ENCODE measurements at places on chromosomes 3 and 15.

- DNase-seq = no peak
Measured at GRCh38 chr3:158696618-158697017, 24.2 kb upstream of the LXN start.

DNA sequence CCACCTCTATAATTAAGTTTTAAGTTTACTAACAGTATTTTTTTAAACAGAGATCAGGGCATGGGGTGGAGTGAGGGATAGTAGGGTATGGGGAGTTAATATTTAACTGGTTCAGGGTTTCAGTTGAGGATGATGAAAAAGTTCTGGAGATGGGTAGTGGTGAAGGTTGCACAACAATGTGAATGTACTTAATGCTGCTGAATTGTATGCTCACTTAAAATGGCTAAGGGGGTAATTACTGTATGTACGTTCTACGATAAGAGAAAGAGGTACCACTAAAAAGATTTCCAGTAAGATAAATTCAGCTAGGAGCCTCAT is 101.4 kb downstream of the TNIK start:
- no peak for DNase-seq

DNA sequence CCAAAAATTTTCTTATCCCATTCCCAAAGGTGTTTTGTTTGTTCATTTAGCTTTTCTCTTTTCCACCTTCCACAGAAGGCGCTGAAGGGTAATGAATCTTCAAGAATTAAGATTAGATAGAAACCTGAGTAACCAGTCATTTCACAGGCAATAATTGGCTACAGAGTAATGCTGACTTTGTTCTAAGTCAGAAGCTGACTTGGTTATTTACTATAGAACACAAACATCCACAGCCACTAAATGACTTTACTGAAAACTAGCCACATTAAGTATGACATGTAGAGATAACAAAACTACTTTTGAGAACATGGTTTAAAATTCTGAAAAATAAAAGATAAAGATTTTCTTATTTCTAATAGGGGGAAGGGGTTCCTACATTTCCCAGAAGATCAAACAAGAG is 7.8 kb downstream of the CLDND1 start:
- no peak for DNase-seq

DNA sequence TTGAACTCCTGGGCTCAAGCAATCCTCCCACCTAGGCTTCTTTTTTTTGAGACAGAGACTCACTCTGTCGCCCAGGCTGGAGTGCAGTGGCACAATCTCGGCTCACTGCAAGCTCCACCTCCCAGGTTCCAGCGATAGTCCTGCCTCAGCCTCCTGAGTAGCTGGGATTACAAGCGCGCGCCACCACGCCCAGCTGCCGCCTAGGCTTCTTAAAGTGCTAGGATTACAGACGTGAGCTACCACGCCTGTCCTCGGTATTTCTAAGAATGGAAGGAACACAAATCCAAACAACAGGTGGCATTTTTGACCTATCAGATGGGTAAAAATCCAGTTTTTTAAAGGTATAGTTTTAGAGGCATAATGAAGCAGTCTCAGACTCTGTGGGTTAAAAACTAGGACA is 113.8 kb downstream of the ANP32A start:
- DNase-seq = no peak

- no peak for DNase-seq
Measured at GRCh38 chr15:50144341-50145120, 25.5 kb upstream of the ATP8B4 start.

- no peak for DNase-seq
Measured at GRCh38 chr3:189262746-189263145, 91.0 kb downstream of the TPRG1 start.

DNA sequence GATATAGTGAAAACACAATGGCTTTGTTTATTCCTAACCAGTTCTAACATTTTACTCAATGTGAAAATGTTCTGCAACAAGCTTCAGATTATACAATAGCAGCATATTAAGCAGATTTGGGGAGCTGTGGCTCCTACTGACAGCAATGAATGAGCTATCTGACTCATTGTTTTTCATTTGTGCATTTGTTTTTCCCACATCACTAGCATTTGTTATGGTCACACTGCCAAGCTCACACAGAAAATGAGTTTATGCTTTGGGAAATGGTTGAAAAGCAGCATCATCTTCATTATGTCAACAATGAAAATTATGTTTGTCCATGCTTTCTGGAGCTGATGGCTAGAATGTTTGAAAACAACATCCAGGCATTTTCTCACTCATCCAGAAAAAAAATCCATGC is 53.5 kb downstream of the ZPLD1 start:
- DNase-seq = no peak

- no peak for DNase-seq
Measured at GRCh38 chr3:109888026-109888425, 550.7 kb upstream of the DPPA4 start.

DNA sequence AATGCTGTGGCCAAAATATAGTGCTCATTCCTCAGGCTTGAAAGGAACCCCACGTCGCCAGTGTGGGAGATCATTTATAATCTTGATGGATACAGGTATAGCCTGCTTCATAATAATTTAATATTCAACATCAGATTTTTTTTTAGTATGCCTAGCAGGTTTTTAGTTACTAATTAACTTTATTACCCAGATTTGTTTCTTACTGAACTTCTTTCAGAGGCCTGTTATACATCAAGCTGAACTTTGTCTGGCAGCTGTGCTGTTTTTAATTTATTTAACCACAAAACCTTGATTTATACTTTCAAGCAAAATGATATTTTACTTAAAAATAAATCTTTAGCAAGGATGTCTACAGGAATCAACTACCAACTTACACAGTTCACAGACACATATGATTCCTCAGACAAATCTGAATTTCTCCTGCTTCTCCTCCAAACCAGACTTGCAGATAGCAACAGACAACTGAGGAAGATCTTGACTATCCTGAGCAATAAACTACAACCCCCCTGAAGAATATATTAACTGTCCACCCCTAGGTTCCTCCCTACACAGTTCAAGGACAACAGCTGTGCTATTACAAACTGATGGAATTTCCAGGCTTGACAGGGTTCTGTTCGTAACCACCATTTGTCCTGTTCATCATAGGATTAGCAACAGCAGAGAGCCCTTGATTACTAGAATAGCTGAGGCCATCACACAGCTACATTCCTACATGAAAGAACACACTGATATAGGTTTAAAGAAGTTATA is 610 bp downstream of the MAP4 start:
- no peak for DNase-seq

- DNase-seq = no peak
Measured at GRCh38 chr15:99467853-99468464, 97.8 kb upstream of the MEF2A start.

- no peak for DNase-seq
Measured at GRCh38 chr15:74174219-74174957, 878 bp downstream of the ISLR start.

- DNase-seq = no peak
Measured at GRCh38 chr3:34725774-34726173, 913.6 kb upstream of the ARPP21 start.

- DNase-seq = no peak
Measured at GRCh38 chr3:156382458-156383346, 172.2 kb downstream of the SSR3 start.

DNA sequence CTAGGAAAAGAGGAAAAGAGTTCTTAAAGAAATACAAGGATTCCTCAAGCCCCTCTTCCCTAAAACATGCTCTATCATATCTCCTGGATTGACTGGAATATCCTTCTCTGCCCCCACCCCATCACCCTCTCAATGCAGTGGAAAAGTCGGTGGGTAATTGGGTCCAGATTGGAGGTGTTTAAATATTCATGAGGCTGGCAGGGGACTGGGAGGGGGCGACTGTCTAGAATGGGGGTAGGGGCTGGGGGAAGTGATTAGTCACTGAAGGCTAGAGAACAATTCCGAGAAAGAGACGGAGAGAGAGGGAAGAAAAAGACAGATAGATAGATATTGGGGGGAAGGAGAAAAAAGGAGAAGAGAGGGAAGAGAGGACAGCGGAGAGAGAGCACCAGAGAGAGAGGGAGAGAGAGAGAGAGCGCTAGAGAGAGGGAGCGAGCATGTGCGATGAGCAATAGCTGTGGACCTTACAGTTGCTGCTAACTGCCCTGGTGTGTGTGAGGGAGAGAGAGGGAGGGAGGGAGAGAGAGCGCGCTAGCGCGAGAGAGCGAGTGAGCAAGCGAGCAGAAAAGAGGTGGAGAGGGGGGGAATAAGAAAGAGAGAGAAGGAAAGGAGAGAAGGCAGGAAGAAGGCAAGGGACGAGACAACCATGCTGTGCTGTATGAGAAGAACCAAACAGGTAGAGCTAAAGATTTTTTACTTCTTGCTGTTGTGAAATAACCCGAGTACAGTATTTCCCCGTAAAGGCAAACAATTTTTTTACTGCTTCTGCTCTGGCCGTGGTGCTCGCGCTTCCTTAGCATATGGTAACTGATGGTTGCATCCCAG is at the start of gene GAP43:
Gene GAP43, plus strand, starts transcription at position 467 of the 825 bp plus-strand sequence. Its CDS starts 180 bp downstream, at position 647.
- no peak for DNase-seq

DNA sequence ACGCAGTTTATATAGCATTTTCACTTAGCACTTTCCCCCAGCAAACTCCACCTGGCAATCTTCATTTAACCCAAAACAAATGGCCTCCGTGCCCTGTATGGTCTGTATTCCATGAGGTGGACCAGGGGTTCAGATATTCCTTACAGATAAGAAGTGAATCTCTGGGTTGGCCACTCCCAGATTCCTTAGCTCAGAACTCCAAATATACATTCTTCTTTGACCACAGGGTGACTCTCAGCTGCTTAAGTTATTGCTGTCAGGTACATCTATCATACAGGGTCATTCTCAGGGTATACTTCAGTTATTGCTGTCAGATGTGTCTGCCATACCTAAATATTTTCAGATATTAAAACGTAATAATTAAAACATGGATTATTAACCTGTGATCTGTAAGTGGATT is 229.8 kb downstream of the TBL1XR1 start:
- DNase-seq = no peak

DNA sequence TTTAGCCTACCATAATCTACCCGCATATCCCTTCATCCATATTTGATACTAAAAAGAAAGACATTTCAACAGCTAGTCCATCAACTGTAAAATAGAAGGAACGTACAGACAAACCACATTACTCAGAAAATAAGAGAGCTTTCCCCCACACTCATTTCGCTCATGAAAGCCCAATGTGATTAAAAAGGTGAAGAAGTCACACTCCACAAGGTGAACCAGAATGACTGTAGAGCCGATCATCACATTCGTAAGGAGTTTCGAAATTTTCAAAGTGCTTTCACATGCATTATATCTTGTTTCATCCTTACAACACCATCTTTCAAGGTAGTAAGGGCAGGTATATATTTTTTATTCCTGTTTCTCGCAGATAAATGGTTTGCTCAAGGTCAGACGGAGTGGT is 225.3 kb downstream of the FOXP1 start:
- DNase-seq = no peak

DNA sequence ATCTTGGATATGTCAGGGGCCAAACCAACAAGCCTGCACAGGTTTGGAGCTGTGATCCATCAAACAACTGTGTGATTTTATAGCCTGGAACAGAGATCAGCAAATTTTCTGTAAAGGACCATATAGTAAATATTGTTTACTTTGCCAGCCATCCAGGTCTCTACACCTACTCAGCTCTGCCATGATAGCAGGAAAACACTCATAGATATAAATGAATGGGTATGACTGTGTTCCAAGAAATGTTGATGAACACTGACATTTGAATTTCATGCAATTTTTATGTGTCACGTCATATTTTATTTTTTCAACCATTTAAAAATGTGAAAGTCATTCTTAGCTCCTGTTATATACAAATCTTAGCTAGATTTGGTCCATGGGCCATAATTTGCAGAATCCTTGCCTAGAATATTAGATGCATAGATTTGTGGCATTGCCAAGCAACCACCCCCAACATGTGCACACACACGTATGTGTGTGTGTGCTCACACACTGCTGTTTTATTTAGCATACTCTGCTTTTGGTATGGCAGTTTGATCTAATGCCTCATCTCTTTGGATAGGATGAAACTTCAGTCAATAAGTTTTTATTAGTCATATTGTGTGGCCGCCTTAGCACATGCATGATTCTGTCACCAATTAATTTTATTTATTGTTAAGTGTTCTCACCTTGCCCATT is 6.4 kb downstream of the ATXN7 start:
- no peak for DNase-seq

- DNase-seq = no peak
Measured at GRCh38 chr3:136070953-136071949, 105.7 kb downstream of the PPP2R3A start.

GRCh38 chr3:105755121-105755886 is 113.5 kb downstream of the CBLB start:
- no peak for DNase-seq

DNA sequence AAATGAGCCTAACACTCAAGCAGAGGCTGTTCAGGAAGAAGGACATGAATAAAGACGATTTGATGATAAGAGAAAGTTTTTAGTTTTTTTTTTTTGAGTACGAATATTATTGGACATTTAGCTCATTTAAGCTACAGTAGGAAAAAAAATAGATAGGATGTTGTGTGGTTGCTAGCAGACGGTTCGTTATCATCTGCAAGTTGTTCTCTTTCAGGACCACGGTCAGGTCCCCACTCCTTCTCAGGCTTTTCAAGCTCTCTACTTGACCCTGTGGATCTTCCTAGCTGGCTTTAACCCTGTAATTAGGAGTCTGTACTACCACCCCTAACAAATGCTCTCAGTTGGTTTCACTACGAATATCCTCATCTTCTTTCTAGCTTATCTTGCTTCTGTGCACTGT is 1.1 kb downstream of the KCNH8 start:
- DNase-seq = no peak

DNA sequence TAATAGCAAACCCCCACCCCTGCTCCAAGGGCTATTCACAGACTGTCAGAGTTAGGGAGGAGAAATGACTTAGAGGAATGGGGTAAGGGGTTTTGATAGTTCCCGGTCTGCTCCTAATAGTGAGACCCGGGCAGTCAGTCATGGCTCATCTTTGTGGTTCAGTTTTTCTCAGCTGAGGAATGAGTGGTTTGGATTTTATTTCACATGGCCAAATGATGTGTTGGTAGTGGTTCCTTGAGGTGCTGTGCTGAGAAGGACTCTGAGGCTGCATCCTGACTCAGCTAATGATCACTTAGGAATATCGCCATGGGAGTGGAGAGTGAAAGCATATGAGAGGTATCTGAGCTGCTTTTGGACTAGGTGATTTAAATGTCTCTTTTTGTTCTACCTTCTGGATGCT is 80.2 kb downstream of the LPP start:
- DNase-seq = no peak
